ENCODE measurements at places on chromosomes 16 and 17. TPM values are rescaled to one million over a fixed set of nuclear protein-coding genes. Genes with fewer than 3 reads are reported as not detected.

Gene SULT1A4
- 8.8 TPM for total RNA-seq

Gene KRT31
- total RNA-seq, result not detected

Gene ADORA2B
- 9.8 TPM for total RNA-seq

Gene CCDC78
- total RNA-seq, result 1.3 TPM

Gene CDH3
- total RNA-seq, result not detected

Gene KRT12
- not detected for total RNA-seq

Gene TBC1D28
- not detected for total RNA-seq

Gene EPN3
- not detected for total RNA-seq

Gene ZP2
- not detected for total RNA-seq

Gene KARS1
- 137 TPM for total RNA-seq

Gene PRPSAP1
- 79.1 TPM for total RNA-seq

Gene RMI2
- 11.1 TPM for total RNA-seq

Gene KRT32
- not detected for total RNA-seq

Gene VASN
- 0.14 TPM for total RNA-seq

Gene MRM3
- total RNA-seq, result 19.0 TPM

Gene HIGD1B
- total RNA-seq, result not detected

Gene QPRT
- total RNA-seq, result 0.44 TPM

Gene PRSS8
- total RNA-seq, result not detected

Gene APOBR
- not detected for total RNA-seq
